Vagina (tissue), 2 donors: ENCODE measurements at places on chromosomes 6 and 20.

DNA sequence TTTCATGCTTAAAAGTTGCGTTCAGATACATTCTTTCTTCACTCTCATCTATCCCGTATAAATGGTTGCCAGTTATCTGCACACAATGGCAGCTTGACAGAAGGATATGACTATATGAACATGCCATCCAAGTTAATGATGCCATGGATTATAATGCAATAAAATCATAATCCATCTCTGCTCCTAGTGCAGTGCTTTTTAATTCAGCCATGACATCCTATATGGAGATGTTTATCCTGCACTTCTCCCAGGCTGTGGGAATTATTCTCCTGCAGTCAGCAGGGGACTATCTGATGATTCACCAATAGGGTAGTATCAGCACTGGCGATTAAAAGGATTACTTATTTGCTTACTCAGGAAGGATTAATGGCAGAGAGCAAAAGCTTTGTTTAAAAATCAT is 273.8 kb downstream of the SAMD5 start:
- H3K27me3 ChIP-seq, result no peaks in the 10 kb centered on the region
- H3K27ac ChIP-seq, result no peak overlapping the region
- no peak for DNase-seq
- H3K4me3 ChIP-seq, result no peak overlapping the region
- no peaks in the 10 kb centered on the region for H3K4me1 ChIP-seq
- no peaks in the 10 kb centered on the region for H3K36me3 ChIP-seq

- H3K36me3 ChIP-seq, result no peaks in the 10 kb centered on the region
Observed at GRCh38 chr20:38862226-38862625, 56.7 kb downstream of the PPP1R16B start.

- DNase-seq, result no peak
- H3K27me3 ChIP-seq, result peaks cover 37% of the 10 kb centered on the region
- no peaks in the 10 kb centered on the region for H3K36me3 ChIP-seq
- H3K4me3 ChIP-seq, result no peak overlapping the region
- peaks cover 26% of the 10 kb centered on the region for H3K4me1 ChIP-seq
Observed at GRCh38 chr20:63176427-63177133, 39.4 kb downstream of the YTHDF1 start.

DNA sequence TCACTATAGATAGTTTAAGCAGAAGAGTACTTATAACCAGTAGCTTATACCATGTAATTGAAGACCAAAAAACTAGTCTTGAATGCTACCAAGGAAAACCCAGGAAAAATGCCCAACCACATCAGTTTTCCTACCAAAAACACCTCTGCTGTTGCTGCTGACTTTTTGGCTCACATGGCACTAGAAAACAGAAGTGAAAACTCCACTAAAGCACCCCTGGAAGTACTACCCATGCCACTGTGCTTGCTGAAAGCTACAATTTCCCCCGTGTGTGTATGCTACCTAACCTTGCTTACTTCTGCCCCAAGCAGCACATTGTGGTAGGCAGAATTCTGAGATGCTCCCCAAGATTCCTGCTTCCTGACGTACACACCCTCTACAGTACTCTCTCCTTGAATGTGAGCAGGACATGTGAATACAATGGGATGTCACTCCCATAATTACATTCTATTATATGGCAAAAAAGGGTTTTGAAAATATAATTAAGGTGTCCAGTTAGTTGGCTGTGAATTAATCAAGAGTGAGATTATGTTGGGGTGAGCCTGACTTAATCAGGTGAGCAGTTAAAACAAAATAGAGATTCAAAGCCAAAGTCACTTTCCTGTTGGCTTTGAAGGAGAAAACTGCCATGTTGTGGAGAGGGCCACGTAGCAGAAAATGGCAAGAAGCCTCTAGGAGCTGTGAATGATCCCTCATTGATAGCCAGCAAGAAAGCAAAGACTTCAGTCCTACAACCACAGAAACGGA is 209.8 kb upstream of the MARCKS start:
- H3K4me1 ChIP-seq, result peaks cover 41% of the 10 kb centered on the region
- DNase-seq, result no peak
- H3K36me3 ChIP-seq, result no peaks in the 10 kb centered on the region
- no peak overlapping the region for H3K4me3 ChIP-seq
- no peak overlapping the region for H3K27ac ChIP-seq

GRCh38 chr6:70586114-70586513 is 19.4 kb downstream of the SDHAF4 start:
- no peak overlapping the region for H3K4me3 ChIP-seq
- DNase-seq, result no peak
- H3K4me1 ChIP-seq, result no peaks in the 10 kb centered on the region
- no peaks in the 10 kb centered on the region for H3K27me3 ChIP-seq

DNA sequence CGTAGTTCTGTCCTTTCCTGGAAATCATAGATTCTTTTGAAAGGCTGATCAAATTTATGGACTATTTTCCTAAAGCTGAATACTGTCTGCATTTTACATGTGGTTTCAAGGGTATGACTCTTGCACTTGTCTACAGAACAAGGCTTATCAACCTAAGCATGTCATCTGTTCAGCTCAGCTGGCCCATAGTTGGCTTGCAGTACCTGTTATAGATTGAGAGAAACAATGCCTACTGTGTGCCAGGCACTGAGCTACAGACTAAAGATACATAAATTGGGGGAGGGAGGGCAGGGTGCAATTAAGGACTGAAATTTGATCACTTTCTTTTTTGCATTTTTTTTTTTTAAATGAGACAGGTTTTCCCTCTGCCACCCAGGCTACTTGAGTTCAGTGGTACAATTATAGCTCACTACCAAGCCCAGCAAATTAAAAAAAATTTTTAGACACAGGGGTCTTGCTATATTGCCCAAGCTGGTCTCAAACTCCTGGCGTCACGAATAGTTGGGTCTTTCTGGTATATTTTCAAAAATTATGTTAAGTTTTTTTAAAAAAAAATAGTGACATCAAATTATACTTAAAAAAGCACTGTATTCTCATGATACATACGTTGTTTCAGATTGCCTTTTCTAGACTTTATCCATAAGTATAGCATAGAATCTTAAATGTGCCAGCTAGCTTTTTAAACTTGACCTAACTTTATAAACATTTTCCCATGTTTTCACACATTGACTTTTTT is 52.2 kb downstream of the RREB1 start:
- no peak overlapping the region for H3K4me3 ChIP-seq
- no peak overlapping the region for H3K27ac ChIP-seq
- H3K4me1 ChIP-seq, result peaks cover 81% of the 10 kb centered on the region
- DNase-seq, result no peak
- no peaks in the 10 kb centered on the region for H3K36me3 ChIP-seq

- no peak overlapping the region for H3K4me3 ChIP-seq
- H3K27me3 ChIP-seq, result no peaks in the 10 kb centered on the region
- peaks cover 7% of the 10 kb centered on the region for H3K4me1 ChIP-seq
Observed at GRCh38 chr6:49543087-49543858, 7.2 kb upstream of the C6orf141 start.

GRCh38 chr6:3252861-3253596 is 5.7 kb upstream of the PSMG4 start:
- no peak for DNase-seq
- H3K27ac ChIP-seq, result no peak overlapping the region
- peaks cover 25% of the 10 kb centered on the region for H3K4me1 ChIP-seq
- no peaks in the 10 kb centered on the region for H3K27me3 ChIP-seq
